CD4-positive, alpha-beta T cell treated with Interferon gamma for 1 hour (primary cell): ENCODE measurements at places on chromosomes 6 and 20.

DNA sequence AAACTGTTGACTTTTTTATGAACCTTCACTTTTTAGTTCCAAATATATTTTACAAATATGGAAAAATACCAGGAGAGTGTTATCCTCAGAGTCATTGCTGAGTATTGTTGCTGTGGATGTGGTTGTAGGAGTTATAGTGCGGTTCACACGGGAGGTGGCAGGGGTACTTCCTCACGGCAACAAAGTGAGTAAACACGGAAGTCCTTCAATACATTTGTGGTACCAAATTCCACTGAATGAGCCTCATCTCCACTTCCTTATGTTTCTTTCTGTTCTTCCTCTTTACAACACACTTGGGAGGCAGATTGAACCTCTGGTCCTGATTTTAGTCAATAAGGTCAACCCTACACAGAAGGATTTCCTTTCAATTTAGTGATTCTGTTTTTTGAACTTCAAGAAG, 371.8 kb downstream of the BTBD3 start:
- DNase-seq, result no peak

DNA sequence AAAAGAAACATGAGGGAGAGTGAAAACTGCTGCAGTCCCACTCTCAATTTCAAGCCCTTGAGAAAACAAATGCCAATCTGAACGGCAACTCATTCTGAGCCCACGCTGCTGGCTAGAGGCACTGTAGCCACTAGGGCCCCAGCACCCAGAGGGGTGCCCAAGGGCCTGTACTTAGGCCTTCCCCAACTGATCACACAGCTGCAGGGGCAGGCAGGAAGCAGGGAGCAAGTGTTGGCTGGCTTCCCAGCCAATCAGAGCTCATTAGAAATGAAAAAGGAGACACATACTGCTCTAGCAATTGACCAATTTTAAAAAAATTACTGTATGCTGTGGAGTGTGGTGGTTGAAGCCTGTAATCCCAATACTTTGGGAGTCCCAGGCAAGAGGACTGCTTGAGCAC, 3.7 kb upstream of the BEND3 start:
- DNase-seq, result no peak

DNA sequence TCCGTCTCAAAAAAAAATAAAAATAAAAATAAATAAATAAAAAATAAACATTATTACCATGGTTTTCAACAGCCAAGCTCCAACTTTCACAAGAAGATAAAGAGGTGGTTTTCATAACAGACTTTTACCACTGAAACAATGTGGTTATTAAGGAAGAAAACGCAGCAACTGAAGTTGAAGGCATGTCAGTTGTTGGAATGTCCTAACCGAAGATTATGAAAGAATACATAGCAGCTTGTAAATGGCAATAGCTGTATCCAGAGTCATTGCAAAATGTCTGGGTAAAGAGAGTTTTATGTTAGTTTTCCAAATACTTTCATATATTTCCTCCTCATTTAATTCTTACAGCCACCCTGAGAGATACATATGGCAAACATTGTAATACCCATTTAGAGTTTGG, 161.6 kb upstream of the MARCKS start:
- no peak for DNase-seq

- no peak for DNase-seq
Measured at GRCh38 chr6:15401120-15401519, 155.3 kb downstream of the JARID2 start.

DNA sequence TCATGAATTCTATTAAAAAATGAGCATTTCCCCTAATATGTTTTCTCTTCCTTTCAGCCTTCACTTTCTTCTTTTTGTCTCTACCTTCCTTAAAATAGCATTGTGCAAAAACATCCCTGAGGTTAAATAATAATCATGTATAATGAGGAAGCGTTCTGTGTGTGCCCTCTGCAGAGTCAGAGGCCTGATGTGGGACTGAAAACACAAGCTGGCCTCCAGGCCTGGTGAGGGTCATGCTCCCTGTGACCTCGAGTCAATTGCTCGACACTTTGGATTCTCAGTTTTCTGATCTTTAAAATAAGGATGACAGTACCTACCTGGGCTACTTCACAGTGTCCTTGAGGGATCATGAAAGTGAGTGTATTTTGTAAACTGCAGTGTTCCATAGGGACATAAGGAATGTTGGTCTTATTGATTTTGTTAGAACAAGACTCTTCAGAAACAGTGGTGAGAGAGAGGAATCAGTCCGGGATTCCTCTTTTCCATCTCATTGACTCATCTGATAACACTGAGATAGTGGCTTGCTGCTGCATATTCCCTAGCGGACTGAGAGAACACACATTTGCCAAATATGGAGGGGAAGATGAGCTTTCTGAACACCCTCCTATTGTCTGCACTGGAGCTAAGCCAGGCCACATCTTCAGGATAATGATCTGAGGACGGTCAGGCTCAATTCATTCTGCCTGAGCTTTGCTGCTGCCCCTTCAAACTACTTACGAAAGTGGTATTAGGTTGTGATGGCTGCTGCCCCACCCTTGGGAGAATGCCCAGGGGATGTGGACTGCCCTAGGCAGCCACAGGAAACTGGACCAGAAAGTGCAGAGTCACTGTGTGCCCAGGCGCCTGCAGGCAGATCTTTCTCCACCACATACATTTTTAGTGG, 39.6 kb upstream of the PDE7B start:
- DNase-seq, result no peak

DNA sequence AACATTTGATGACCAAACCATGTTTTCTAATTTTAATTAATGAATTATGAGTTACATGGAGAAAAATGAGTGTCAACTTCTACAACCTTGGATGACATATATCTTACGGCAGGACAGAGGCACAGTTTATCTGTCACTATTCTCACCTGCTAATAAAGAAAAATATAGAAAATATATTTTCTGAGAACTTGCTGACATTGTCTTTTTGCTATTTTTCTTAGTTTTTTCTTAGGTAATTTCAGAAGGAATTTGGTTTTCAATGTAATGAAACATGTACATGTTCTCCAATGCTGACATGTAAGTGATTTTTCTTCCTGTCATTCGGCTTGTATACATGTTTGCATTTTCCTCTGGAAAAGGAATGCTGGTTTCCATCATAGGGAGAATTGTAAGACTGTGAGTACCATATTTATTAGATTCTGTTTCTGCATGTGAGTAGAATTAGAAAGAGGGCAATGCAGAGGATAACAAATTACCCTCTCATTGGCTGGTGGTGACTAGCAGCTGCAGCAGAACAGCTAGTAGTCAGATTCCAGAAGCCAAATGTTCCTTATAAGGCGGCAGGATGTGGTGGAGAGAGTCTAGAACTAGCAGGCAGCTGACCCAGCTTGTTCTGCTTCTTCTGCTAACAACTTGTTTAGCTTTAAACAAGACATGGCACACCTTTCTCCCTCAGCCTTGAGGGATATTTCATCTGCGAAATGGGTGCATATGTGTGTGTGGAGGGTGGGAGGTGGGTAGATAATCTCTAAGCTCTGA, 132.8 kb upstream of the SPACA1 start:
- DNase-seq, result no peak

GRCh38 chr6:74993136-74993535, 212.7 kb downstream of the COL12A1 start:
- no peak for DNase-seq

GRCh38 chr6:103534095-103534494, 1325.6 kb downstream of the HACE1 start:
- no peak for DNase-seq

- DNase-seq, result no peak
Measured at GRCh38 chr6:106077881-106078280, 8.3 kb upstream of the PRDM1 start.

DNA sequence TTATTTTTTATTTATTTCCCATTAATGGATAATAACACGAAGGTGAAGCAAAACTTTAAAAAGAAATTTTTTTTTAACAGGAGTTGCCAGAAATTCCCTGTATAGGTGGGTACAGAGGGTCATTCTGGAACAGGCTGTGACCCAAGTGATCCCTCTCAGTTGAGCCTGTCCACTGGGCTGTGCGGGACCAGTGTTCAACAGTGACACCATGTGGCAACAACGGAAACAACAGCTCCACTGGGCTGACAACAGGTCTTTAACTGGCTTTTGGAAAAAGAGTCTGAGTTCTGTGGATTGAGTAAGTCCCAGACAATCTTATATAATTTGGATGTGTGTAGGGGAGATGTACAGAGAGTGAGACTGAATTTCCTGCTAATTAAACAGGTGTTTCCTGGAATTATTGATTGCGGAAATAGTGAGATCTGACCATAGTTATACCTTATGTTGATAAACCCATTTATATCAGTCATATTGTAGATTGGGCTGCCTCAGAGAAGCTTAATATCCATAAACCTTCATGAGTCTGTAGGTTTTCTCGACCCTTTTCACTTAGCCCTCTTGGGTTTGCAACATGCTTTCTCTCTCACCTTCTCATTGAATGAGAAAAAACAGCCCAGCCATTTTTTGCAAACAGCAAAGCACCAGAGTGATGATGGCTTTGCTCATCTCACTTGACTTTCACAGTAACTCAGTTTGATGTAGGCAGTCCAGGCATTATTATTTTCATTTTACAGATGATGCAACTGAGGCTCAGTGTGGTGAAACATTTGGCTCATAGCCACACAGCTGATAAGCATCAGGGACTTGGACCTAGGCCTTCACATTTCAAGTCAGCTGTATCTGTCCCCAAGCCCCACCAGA, 17.5 kb downstream of the KIAA1755 start:
- no peak for DNase-seq

- no peak for DNase-seq
Measured at GRCh38 chr6:136274062-136274461, 15.6 kb downstream of the BCLAF1 start.

- DNase-seq, result no peak
Measured at GRCh38 chr6:27642744-27643456, 170.0 kb upstream of the ZNF184 start.

DNA sequence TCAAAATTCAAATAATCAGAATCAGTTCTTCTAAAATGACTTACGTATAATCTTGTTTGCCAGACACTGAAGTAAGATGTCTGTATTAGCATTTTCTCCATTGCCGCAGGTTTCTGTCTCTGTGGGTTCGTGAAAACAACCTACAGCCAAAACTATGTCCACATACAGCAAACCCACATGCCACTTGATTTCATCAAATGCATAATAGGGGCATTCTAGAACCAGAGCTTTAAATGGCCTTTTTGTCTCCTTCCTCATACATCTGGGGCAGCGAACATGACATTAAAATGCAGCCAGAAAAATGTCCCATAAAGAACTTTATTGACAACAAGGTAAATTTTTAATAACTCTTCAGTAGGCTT, 90.2 kb upstream of the QKI start:
- DNase-seq, result no peak

GRCh38 chr20:17810062-17810631, 110.4 kb downstream of the BANF2 start:
- DNase-seq, result no peak

DNA sequence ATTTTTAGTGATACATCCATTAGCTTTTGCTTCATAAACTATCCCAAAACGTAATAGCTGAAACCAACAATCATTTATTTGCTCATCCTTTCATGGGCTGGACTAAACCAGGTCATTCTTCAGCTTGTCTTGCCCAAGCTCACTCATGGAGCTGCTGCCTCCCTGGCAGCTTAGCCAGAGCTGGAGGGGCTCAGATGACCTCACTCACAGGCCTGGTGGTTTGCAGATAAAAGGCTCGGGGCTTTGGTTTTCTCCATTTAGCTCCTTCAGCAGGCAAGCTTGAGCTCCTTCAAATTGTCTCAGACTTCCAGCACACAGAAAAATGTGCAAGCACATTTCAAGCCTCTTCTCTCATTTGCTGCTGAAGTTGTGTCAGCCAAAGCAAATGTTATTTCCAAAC, 139.1 kb downstream of the BTBD3 start:
- no peak for DNase-seq

GRCh38 chr6:106972500-106972899, 2.0 kb downstream of the CD24 start:
- no peak for DNase-seq

DNA sequence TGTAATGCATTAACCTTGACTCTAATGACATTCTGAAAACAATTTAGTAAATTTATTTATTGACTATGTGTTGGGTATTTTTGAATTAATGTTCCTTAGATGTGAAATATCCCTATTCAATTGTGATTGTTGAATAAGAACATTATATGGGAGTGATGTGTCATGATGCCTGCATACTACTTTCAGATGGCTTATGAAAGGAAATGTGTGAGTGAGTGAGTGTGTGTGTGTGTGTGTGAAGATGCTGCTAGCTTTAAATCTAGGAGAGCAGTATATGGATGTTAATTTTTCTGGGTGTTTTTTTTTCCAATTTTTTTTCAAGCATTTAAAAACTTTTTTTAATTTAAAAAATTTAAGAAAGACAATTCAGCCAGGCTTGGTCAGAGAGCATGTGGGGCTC, 32.5 kb upstream of the NT5E start:
- DNase-seq, result no peak

DNA sequence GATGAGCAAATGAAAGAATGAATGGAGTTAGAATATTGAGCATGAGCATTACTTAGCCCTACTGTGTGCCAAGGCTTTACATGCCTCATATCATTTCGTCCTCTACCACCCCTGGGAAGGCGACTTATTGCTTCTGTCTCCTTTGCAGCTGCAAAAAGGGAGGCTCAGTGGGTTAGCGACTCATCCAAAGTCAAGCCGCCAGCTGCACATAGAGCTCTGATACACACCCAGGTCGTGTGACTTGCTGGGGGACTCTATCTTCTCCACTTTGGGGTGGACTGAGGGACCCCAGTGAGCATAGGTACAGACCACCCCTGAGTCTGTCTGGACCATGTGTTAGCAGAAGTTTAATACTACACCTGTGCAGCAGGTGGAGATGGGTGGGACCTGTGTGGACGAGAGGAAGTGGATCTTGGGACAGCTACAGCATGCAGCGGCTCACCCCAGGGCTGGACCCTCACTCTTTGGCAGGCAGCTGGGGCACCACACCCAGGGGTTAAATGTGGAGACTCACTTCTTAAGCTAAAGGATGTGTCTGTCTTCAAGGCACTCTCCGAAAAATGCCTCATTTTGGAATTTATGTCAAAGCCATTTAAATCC, 36.2 kb upstream of the ANGPT4 start:
- DNase-seq, result no peak

DNA sequence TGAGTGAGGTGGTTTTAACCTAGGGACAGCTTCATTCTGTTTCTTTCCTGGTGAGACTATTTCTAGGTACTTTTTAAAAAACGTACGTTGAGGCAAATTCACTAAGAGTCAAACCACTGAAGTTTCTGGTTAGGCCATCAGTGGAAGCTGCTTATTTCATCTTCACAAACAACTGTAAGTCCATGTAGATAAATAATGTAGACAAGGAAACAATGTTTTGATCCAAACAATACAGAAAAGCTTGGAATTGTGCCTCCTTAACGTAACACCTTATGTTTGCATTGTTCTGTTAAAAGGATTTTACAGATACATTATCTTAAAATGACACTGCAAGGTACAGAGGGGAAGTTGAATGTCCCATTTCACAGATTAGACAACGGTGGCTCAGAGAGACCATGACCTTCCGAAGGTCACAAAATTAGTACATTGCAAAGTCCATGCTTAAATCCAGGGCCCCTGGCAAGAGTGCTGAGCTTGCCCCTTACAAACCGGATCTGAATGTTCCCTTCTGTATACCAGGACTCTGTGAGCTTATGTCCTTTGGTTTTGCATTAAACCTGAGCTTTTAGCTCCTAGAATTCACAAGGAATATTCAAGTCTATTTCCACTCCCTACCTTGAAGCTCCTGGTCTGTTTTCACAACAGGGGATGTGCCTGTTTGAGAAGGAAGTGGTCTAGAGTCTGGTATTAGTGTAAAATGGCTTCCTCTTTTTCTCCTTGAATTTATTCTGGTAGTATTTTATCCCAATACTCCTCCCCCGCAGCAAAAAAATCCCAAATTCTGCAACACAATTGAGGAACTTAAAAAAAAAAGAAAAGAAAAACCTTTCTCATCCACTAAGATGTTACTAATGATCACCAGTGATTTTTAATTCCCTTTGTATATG, 28.9 kb upstream of the ZNF217 start:
- no peak for DNase-seq
